ENCODE measurements at places on chromosomes 13 and 19. TPM values are rescaled to one million over a fixed set of nuclear protein-coding genes. Genes with fewer than 3 reads are reported as not detected.

OR7A5 gene
- not detected for total RNA-seq

SIGLEC7 gene
- total RNA-seq: not detected

- DNase-seq: no peak
Observed at GRCh38 chr19:55146705-55147273, 2.2 kb downstream of the TNNT1 start.

GRCh38 chr19:10861103-10861651, 10.2 kb upstream of the CARM1 start:
- peak; percentile 41 for DNase-seq

GRCh38 chr19:35310331-35310730, 18.4 kb downstream of the MAG start:
- no peak for DNase-seq

SLC10A2 gene
- total RNA-seq: not detected

GRCh38 chr19:48842789-48843162, 6.5 kb upstream of the HSD17B14 start:
- no peak for DNase-seq

DNA sequence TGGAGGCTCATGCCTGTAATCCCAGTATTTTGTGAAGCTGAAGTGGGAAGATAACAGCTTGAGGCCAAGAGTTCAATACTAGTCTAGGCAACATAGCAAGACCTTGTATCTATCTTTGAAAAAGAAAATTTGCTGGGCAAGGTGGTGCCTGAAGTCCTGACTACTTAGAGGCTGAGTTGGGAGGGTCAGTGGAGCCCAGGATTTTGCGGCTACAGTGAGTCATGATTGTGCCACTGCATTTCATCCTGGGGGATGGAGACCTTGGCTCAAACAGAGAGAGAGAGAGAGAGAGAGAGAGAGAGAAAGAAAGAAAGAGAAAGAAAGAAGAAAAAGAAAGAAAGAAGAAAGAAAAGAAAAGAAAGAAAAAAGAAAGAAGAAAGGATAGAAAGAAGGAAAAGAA, 1872.3 kb upstream of the PCDH20 start:
- no peak for DNase-seq

COL4A2 gene
- not detected for total RNA-seq

DNA sequence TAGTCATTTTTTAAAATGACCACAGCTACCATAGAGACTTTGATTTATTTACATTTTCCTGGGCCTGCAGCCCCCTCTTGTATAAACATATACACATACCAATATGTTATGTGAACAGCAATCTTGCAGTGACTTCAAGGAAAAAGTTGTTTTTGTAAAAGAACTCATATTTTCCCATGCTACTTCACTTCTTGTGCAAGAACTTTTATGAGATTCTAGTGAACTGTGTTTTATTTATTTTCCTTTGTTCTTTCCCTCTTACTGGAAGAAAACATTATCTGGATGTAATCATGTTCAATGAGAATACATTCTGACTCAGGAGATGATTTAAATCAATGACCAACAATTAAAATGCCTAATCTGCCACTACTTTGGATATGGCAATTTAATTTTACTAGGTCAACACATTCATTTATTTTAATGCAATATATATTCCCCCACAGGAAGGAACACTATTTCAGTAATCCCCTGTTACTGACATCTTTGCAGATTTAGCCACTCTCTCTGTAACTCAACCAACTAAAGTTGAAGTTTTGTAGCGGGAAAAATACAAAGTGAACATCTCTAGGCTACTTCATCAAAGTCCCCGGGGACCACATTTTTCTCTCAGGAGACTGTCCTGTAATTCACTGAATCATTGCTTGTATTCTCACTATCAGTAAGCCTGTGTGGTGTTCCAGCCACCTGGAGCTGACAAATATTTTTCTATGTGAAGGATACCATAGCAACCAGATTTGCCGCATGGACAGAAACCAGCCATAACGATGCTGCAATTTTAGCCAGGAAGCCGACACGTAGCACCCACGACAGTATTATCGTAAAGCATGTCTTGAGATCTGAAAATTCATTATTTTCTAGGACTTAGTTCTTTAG, 90.5 kb downstream of the STARD13 start:
- DNase-seq: no peak

DNA sequence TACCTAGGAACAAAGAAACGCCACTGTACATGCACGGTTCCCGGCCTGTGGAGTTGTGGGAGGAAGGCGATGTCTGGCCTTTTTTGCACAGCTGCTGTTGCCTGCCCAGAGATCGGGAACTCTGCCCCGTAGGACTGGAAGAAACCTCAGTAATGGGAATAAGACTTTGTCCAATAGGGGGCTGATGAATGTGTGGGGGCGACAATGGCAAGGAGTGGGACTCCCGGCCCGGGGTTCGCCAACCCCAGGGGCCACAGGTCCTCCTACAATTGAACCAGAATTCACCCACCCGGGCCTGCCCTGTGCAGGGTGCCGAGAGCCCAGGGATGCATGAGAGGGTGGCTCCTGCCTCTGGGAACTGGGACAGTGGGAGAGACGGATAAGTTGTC, 2.0 kb upstream of the CEBPA start:
- peak; percentile 3 for DNase-seq

THSD8 gene
- total RNA-seq: 42.7 TPM

DNA sequence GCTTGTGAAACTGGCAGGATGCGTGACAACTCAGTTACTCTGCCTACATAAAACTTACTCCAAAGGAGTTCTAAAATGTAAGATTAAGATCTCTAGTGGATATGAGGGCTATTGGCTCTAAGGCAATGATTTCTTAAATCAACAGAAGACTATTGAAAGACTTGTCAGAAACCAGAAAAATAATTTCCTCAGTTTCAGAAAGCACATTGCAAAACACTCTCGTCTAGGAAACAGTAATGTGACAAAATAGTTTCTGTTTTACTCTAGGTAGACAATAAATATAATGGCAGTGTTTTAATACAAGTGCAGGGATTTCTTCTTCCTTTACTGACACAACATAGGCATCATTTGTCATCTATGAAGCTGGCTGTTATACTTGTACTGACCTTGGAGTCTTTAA, 230.1 kb downstream of the KCTD12 start:
- DNase-seq: no peak

CNFN gene
- not detected for total RNA-seq

POU4F1 gene
- total RNA-seq: 0.25 TPM

- DNase-seq: peak; percentile 84
Observed at GRCh38 chr13:113490496-113491417, at the start of gene DCUN1D2. Gene DCUN1D2 (minus strand): TSS chr13:113490711. CDS start chr13:113490669, 42 bp downstream.
